ENCODE measurements at places on chromosomes 4 and X.

DNA sequence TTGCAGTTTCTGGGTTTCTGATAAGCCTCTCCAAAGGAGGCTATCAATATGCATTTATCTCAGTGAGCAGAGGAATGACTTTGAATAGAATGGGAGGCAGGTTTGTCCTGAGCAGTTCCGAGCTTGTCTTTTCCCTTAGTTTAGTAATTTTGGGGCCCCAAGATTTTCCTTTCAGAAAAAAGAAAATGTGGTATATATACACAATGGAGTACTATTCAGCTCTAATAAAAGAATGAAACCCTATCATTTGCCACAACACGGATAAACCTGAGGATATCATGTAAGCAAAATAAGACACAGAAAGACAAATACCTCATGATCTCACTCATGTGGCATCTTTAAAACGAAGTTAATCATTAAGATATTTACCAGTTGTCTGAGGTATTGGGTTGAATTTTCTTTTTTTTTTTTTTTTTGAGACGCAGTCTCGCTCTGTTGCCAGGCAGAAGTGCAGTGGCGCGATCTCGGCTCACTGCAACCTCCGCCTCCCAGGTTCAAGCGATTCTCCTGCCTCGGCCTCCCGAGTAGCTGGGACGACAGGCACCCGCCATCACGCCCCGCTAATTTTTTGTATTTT, 540 bp downstream of the ZNF721 start:
- no peak for DNase-seq

GRCh38 chr4:168499241-168499640, 2.4 kb downstream of the PALLD start:
- DNase-seq = no peak

- DNase-seq = no peak
These were observed 30.8 kb upstream of the CYP2U1 start for GRCh38 chr4:107900508-107900907.

DNA sequence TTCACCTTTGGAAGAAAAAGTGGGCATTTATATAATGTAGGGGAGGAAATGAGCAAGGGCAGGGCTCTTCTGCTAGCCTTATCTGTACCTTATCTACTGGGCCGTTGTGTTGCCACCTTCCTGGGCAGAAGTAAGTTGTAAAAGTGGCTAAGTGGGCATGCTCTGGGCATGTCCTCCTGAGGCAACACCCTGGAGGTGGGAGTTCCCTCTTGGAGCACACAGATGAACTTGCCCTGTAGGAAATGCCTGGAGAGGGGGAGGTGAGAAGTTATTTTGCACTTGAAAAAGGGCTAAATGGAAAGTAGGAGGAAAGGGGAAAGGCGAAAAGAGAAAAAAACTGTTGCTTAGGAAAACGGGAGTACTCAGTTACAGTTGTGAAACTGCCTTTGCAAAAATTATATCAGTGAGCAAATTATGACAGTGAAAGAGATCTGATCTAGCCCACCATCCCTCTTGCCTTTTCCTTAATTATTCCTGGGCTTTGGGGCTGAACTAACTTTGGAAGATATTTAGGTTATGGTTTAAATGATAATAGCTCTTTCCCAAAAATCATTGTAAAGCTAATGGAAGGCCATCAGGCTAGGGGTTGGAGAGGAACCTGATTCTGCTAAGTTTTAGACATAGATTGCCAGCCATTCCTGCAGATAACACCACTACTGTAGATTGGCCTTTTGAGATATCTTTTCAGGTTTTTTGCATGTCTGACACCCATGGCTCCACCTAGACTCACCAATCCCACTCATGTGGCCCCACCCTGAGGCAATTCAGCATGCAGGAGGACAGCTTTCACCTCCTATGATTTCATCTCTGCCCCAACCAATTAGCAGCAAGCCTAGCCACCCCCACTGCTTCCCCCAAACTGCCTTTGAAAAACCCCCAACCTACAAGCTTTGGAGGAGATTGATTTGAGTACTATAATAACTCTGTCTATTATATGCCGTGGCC, 20.5 kb upstream of the ZNF81 start:
- no peak for DNase-seq

- DNase-seq = no peak
These were observed 42.5 kb downstream of the MID1 start for GRCh38 chrX:10577853-10578252.

- DNase-seq = no peak
These were observed 21.2 kb downstream of the SLC25A5 start for GRCh38 chrX:119489212-119490074.

DNA sequence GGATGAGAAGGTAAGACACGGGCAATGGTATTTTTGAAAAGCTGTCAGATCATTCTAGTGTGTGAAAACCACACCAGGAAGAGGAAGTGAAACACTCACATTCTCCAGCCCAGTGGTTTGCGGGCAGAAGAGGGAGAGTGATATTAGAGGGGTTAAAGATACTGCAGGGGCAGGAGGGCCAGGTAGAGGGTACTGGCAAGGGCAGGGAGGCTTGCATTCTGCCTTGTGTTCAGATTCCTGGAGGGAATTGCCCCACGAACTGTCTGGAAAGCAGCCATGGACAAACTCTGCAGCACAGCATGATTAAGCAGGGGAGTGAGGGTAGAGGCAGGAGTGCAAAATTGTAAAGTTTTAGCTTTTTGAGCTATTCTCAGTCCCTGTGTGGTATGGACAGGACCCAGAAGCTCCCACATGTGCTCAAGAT, 30.9 kb downstream of the NIPAL1 start:
- DNase-seq = no peak

DNA sequence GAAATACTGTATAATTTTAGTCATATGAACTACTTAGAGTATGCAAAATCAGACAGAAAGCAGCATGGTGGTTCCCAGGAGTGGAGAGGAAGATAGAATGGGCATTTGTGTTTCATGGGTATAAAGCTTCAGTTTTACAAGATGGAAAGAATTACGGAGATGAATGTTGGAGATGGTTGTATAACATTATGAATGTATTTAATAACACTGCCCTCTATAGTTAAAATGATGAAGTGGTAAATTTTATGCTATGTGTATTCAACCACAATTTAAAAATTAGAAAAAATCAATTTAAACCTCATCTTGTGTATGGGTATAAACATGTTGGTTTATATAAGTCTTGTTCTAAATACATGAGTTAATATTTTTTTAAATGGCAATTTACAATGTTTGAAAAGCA, 521.1 kb downstream of the FSTL5 start:
- no peak for DNase-seq

DNA sequence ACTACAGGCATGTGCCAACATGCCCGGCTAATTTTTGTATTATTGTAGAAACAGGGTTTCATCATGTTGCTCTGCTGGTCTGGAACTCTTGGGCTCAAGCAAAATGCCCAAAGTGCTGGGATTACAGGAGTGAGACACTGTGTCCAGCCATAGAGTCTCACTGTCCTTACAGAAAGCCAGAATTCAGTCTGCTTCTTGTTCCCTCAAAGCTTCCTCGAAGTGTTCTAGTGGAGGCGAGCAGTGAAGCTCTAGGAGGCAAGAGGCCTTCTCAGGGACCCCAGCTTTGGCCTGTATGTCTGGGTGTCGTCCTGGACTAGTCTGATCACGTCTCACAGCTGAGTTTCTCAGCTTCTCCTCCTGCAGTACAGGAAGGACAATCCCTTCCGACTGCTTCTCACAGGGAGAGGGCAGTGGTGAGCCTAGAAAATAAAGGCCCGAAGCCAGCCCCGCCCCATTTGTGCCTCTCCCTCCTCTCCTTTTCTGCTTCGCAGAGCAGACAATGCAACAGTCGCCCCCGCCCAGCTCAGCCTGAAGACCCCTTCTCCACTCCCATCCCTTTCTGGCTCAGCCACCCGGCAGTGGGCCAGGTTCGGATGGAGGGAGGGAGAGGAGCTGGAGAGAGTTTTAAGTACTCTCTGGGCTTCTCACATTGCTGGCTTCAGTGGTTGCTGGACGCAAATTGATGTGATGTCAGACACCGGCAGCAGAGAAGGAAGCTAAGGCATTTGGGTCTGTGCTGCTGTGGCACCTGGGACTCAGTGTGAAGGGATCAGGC, 11.1 kb upstream of the FAM3A start:
- DNase-seq = peak; percentile 88

DNA sequence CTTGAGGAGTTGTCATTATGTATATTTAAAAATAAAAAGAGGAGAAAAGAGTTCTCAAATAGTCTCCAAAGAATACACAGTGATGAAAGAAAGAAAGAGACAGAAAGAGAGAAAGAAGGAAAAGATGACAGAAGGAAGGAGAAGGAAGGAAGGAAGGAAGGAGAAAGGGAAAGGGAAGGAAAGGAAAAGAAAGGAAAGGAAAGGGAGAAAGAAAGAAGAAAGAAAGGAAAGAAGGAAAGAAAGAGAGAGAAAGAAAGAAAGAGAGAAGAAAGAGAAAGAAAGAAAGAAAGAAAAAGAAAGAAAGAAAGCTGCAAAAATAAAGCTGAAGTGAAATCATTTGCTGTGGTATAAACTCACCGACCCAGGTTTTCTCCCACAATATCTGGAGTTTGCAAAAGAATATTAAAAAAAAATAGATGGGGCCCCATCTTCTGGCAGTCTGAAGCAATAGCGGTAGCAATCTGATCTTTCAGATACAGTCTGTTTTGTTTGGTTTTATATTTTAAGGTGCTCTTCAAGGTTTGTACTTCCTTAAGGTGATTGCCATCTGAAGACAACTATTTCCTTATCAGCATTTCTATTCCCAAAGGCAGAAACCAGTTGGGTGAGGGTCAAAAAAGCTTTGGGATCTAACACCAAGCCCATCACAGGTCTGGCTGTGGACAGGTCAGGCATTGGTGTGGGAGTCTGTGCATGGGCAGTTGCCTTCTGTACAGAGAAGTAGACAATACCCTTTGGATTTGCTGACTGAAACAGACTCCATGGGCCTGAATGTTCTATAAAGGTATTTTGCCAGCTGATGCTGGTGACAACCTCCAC, 160.4 kb downstream of the CPEB2 start:
- no peak for DNase-seq

- no peak for DNase-seq
These were observed 167.2 kb upstream of the SLIT2 start for GRCh38 chr4:20084488-20084887.

DNA sequence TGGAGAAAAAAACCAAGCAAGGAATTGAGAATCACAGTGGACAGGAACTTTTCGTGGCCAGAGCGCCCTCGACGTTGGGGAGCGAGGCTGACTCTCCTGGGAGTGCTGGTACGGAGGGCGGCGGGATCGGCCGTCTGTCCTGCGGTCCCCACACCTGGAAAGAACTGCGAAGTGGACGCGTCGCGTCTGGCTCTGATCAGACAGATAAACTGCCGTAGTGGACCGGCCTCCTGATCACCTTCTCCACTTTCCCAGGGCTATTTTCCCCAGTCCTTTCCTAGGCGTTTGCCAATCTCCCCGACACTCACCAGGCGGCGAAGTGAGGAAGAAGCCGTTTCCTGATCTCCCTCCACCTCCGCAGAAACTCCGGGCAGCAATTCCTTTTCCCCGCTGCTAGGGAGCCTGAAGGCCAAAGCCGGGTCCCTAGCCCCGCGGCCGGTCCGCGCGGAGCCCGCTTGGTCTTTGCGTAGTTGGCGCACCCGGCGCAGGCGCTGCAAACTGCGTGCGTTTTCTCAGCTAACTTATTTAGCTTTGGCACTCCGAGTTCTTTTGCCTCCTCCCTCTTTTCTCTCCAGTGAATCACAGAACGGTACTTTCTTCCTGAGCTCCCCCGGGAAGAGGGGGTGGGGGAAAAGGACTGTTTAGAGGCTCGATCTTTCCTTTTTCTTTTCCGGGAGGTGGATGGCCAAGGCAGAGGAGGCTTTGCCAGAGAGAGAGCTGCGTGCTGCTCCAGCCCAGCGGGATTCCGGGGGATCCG, at the start of gene ARSJ:
Gene ARSJ (minus strand): TSS at position 500 of the 757 bp plus-strand sequence. CDS start 813 bp downstream, outside the sequence.
- peak; percentile 68 for DNase-seq

- no peak for DNase-seq
These were observed 65.7 kb downstream of the IL21 start for GRCh38 chr4:122555216-122555615.

- DNase-seq = no peak
These were observed 621.6 kb downstream of the PCDH7 start for GRCh38 chr4:31341601-31342359.

DNA sequence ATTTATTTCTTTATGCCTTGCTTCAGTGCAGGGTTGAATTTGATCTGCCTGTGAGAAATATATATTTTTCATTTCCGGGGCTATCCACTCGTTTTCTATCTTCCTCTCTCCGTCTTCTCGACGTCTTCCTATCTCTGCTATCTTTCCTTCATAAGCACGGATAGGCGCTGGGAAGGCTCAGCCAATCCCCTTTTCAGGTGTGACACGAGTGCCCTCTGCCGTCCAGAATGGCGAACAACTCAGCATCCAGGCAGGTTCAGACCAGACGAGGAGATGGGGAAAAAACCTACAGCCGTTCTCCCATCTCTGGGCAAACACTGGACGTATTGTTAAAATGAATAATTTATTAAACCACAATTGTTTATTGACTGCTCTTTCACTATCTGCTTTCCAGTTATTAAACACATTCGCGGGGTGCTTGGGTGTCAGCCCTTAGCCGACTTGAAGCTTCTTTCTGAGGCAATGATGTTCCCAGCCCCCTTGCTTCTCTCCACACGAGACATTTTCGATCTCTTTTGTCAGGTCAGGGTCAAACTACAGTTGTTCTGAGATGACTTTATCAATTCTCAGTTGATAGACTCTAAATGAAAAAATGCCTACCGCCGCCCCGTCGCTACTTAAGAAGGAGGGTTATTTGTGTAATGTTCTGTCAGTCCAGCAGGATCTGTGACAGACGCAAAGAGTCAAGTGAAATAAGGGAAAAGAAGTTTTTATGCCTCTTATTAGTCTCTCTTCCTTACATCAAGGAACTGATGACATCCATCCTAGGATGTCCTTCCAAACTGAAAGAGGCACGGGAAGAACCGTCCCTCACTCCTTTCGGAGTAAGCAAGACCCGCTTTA, 96.3 kb upstream of the NOCT start:
- peak; percentile 92 for DNase-seq

DNA sequence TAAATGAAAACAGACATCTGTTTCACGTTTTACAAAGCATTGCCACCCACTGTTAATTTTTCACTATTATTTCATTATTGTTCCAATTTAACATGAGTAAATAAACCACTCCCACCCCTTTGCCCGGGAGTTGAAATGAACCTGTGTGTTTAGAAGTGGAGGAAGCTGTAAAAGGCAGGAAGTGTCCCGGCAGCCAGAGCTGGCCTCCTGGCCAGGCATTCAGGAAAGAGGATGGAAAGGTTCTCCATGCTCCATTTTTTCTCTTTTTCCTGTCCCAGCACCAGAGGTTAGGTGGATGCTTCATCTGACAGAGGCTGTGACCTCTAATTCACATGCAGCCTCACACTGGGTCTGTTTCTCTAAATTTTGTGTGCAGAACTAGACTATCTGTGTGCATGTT, 55.5 kb upstream of the LNX1 start:
- no peak for DNase-seq

DNA sequence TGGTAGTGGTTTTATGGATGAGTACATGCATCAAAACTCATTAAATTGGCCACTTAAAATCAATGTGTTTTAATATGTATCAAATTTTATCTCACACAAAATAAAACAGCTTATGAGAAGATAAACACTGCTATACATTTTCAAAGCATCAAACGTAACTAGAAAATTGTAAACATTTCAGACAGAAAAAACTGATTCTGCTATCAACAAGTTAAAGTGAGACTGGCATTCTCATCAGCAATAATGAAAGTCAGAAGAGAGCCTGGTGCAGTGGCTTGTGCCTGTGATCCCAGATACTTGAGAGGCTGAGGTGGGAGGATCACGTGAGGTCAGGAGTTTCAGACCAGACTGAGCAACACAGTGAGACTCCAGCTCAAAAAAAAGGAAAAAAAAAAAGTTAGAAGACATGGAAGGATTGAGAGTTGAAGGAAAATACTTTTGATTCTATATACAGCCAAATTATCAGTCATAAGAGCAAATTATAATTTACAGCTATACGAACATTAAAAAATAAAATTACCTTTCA, 2.9 kb downstream of the TBCK start:
- DNase-seq = no peak
